ENCODE measurements at places on chromosomes 7 and 10.

DNA sequence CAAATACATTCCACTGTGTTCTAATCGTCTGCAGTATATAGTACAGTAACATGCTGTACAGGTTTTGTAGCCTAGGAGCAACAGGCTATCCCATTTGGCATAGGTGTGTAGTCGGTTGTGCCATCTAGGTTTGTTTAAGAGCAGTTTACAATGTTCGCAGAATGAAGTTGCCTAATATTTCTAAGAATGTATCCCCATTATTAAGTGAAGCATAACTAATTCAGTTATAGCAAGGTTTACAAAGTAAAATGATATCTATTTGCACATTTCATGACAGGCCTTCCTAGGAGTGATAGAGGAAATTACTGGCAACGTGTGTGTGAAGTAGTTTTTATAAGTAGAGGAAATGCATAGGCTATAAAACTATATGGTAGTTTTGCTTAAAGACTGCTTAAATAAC, 4.0 kb downstream of the CREM start:
- DNase-seq = no peak

DNA sequence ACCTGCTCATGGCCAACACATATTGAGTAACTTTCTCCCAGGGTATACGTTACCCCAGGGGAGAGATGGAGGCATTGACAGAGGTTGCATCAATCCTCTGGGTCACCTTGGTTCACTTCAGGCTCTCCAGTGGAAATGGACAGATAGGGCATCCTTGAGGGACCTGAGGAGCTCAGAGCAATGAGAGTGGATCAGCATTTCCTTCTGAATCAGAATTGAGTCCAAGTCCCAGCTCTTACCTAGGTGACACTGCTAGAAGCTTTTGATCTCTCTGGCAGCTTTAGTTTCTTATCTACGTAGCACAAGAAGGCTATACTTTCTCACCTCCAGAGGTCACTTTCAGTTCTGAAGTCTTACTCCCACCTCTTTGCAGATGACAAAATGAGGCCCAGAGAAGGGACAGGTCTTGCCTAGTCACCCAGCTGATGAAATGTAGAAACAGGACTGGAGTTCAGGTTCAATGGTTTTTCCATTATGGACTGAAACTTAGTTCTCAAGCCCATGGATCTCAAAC, 35.2 kb downstream of the PANK1 start:
- no peak for DNase-seq

- DNase-seq = no peak
These were observed 91.6 kb downstream of the FZD1 start for GRCh38 chr7:91355695-91356435.

GRCh38 chr10:103843854-103844570, 11.4 kb downstream of the SH3PXD2A start:
- no peak for DNase-seq

DNA sequence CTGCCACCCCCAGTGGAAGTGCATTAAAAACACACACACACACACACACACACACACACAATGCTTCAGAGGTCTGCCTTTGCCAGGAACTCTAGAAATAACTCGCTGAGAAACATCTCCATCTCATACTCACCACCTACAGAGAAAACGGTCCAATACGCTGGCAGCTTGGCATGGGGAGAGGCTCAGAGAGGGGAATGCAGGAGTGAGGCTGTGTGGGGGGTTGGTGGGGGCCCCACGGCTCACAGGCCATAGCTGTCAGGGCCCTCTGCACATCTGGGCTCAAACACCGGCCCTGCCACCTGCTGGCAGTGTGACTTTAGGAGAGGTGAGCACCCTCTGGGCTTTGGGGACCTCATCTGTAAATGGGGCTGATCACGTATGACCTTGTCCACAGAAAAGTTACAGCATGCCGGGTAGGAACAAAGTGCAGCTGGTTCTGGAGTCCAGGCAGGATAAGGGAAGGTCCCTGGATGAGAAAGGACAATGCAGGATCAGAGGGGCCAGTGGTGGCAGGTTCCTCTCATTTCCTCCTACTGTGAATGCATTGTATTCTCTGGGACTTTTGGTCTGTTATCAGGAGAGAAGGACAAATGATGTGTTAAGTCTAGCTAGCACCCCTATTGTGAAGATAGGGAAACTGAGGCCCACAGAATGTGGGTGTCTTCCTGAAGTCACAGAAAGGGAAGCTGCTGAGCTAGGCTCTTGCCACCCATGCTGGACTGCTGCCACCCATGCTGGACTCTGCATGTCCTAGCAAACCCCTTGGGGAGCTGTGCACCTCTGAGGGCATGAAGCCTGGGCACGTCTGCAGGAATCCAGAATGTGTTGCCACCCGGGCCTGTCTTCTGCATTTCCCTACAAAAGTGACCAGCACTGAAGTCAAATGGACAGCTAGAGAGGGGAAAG, 404.6 kb downstream of the RPS24 start:
- DNase-seq = no peak
